ENCODE measurements at places on chromosomes 1 and 21.

GRCh38 chr1:215474940-215475339, 92.2 kb upstream of the KCTD3 start:
- no peak for DNase-seq

DNA sequence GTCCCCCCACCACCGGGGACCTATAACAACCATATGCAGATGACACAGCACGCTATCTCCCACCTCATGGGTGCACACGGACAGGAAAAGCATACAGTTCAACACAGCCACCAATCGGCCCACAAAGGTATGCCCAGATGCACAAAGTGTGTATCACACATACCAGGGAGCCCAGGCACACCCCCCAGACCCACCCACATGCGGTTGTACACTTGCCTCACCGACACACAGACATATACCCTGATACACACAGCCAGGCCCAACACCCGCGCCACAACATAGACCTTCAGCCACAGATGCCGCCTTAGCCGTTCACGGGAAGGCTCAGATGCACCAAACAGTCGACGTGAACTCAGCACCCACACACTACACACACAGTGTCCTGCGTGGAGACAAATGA, 5.5 kb downstream of the CROCC start:
- DNase-seq, result no peak

DNA sequence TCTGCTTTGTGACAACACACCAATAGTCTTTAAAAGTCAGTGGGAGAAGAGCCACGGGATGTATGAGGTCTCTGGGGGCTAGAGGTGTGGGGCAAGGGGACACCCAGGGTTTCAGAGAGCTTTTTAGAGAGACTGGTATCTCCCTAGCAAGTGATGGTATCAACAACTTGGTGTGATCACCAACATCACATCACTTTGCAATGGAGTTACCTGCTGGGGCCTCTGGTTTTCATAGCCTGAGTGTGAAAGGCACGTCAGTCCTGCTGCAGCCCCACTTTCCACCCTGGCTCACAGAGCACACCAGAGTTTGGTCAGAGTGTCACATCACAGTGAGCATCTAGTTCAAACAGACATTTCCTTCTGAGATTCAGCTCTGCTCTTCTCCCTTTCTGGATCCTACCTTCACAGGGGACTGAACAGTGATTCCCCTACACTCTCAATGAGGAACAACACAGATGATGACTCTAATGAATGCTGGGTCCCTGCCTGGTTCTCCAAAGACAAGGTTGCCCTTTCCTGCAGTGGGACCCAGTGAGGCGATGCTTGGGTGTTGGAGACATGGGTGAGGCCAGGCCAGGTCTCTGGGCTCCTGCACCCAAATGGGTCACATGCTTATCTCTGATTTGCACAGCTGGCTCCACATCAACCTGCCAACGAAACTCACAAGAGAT, 2.0 kb upstream of the MAN1C1 start:
- no peak for DNase-seq

- DNase-seq, result no peak
Observed at GRCh38 chr21:38211321-38211720, 45.5 kb upstream of the KCNJ15 start.

DNA sequence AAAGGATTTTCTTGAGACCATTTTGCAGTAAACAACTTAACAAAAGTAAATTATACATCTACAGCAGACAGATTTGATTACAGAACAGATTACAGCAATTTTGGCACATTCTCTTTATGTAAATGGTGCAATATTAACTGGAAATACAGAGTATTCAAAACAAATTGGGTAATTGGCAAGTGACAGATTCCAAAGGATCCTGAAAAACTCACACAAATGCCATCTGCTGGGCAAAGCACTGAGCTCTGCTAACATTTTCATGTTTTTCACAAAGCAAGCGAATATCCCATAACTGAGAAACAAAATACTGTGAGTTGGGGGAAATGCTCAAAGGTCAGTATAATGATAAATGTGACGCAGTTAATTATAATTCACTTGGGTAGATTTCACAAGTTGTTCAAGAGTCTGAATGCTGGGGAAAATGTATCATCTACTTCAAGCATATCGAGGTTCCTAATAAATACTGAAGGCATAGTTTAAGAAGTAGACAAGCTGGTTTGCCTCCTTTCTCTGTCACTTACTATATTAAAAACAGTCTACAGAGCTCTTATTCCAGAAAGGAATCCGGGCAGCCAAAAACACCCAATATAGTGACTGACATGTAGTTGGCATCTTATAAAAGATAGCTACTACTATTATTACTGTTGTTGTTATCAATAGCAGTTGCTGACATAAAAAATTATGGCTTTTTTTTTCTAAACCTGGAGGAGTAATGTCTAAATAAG, 75.8 kb upstream of the SDC3 start:
- DNase-seq, result no peak

- DNase-seq, result no peak
Observed at GRCh38 chr1:70517444-70517843, 106.4 kb downstream of the CTH start.

- DNase-seq, result peak; percentile 78
Observed at GRCh38 chr21:45386728-45387371, 18.1 kb upstream of the COL18A1 start.

GRCh38 chr21:15752763-15753407, 23.1 kb downstream of the USP25 start:
- DNase-seq, result no peak

DNA sequence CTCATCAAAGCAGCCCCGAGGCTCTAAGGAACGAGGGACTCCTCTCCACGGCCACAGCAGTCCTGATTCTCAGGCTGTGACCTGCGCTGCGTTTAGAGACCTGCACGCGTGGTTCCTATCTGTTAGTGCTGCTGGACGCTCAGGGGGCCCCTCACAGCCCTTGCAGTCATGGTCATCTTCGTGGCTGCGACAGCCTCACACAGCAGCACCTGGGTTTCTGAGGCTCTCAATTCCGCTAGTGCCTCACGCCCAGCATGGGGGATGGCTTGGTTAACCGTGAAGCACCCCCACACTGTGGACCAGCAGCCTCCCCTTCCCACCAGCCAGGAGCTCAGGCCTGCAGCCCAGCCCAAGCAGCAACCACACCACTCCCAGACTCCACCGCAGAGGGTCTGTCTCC, 7.8 kb downstream of the MORN1 start:
- DNase-seq, result no peak

DNA sequence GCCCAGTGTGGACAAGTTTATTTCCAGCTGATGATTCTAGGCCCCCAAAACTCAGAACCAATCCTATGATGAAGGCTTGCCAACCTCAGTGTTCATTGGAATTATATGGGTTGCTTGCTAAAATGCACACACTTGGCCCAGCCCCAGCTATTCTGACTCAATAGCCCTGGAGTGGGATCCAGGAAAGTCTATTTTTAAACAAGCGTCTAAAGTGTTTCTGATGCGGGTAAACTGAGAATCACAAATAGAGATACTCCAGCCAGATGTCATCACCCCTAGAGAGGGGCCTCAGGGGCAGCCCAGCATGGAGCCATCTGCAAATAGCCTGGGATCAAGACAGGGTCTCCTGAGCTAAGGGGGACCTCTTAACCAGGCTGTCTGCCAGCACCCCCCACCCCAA, 46.0 kb downstream of the PKP1 start:
- no peak for DNase-seq

- DNase-seq, result no peak
Observed at GRCh38 chr1:52911541-52911940, 10.0 kb downstream of the ECHDC2 start.
